ENCODE measurements at places on chromosomes 12 and 14.
A peak's percentile ranks its signal among the peaks of the same experiment; 100 is the strongest.

DNA sequence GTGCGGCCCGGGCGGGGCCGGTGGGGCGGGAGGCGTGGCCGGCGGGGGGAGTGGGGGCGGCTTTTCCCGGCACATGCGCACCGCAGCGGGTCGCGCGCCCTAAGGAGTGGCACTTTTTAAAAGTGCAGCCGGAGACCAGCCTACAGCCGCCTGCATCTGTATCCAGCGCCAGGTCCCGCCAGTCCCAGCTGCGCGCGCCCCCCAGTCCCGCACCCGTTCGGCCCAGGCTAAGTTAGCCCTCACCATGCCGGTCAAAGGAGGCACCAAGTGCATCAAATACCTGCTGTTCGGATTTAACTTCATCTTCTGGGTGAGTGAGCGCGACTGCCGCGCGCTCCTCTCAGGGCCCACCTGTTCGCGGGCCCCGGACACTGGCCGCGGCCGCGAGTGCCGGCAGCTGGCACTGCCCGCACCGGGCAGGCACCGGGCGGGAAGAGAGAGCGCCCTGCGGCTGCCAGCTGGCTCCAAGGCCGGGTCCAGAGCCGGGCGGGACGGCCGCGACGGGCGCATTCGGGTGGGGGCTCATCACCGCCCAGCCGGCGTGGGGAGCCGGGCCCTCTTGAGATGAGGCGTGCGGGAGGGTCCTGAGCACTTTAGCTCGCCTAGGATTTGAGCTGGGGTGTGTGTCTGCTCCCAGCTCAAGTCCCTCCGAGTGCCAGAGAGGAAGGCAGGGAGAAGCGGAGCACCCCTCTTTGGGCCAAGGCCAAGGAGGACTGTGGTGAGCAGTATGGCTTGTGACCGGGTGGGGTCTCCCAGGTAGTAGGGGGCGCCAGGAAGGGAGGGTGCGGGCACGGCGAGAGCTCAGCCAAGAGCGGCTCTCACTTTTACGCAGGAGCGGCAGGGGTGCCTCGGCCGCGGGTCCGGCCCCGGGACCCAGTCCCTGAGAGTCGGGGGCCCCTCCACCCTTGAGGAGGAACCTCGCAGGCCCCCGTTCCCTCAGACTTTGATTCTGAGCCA is at the start of gene CD9:
Gene CD9, plus strand, starts transcription at position 145 of the 957 bp plus-strand sequence. Its CDS starts 100 bp downstream, at position 245.
- peak; percentile 54 for DNase-seq

DNA sequence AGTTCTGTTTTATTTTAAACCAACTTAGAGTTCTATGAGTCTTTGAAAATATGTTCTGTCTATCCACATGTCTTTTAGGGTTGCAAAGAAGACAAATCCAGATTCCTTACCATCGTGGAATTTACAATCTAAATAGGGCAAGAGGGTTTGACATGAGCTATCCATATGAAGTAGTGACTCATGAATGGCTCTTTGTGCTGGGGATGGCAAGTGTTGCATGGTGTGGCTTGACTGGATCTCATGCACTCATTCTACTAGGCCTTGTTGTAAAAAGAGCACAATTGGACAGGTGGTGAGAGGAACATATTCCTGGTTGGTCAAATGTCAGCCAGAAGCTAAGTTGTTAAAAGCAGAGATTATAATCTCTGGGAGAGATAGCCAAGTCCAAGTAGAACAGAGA is 509.1 kb downstream of the DIO2 start:
- no peak for DNase-seq

DNA sequence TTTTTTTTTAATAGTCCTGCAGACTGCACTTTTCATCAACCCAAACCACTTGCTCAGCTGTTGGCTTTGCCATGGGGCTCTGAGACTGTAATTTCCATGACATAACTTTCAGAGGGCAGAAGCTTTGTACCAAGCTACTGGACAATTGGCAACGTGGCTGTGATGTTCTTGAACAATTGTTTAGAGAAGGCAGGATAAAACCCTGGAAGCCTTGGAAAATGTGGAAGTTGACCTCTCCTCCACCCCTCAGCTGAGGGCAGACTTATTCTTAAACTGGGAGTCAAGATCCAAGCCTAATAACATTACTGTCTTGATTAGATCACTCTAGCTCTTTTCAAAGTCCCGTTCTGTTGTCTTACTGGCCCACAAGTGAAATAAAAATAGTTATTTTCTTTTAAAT is 2.2 kb downstream of the OR4E1 start:
- DNase-seq = no peak

DNA sequence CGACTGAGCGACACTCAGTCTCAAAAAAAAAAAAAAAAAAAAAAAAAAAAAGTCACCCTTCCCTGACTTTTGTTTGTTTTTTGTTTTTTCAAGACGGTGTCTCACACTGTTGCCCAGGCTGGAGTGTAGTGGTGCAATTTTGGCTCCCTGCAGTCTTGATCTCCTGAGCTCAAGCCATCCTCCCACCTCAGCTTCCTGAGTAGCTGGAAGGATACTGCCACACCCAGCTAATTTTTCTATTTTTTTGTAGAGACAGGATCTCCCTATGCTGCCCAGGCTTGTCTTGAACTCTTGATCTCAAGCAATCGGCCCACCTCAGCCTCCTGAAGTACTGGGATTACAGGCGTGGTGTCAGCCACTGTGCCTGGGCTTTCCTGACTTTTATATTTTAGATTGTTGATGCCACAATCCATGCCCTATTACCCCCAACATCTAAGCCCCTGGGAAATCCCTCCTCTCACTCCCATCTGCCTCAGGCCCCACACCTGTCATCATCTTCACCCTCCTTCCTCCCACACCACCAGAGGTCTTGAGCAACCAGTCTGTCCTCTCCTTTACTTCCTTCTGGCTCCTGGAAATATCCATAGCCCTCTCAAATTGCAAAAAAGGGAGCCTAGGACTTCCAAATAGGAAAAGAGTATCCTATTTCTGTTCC is 7.8 kb downstream of the IKZF4 start:
- no peak for DNase-seq
